ENCODE measurements at places on chromosomes 2 and 18.

DNA sequence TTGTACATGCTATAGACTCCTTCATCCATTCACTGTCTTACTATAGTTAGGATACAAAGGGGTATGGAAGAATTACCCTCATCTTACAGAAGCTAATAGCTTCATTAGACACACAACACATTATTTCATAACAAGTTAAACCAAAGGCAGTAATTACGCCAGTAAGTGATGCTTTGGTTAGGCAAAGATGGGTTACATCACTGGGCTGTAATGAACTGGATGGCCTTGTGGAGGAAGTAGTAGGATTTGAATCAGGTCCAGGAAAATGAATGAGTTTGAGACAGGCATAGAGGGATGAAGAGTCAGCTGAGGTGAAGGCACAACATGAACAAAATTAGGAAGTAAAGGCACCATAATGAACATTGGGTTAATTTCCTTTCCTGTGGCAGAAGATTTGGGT is 80.1 kb downstream of the SOCS6 start:
- no peak for DNase-seq

DNA sequence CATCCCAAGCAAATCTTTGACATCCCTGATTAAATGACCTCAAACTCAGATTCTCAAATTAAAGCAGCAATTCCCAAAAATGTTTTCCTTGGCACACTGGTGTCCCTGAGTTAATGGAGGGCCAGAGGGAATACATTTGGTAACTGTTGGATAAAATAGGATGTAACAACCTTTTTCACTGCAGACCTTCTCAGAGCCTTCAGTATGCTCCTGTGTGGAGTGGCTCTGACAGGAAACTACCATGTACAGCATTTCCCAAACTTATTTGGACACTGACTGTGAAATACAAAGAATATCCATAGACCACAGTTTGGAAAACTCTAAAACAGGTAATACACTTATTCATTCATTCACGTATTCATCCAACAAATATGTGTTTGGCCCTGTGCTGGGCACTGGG is 91.8 kb downstream of the TFCP2L1 start:
- no peak for DNase-seq

- DNase-seq = no peak
These were observed 695.9 kb downstream of the EPHA4 start for GRCh38 chr2:220876080-220876824.

DNA sequence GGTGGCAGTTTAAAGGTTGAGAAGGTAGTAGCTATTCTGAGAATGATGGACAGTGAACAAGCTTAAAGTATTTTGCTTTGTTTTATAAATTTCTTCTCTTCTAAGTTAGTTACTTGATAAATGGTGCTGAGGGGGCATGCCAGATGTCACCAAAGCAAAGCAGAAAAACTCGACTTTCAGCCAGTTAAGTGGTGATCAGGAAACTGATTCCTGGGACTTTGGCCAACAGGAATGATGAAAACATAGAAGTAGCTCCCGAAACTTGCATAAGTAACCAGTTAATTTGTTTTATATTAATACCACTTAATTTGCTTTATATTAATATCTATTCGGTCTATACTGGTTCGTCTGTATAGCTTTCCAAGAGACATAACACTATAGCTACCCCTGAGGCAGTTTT is 82.6 kb downstream of the FANCL start:
- no peak for DNase-seq

GRCh38 chr2:85272357-85272756 is 55.4 kb downstream of the TGOLN2 start:
- DNase-seq = no peak

- no peak for DNase-seq
These were observed 61.3 kb downstream of the UGP2 start for GRCh38 chr2:63903003-63903402.

DNA sequence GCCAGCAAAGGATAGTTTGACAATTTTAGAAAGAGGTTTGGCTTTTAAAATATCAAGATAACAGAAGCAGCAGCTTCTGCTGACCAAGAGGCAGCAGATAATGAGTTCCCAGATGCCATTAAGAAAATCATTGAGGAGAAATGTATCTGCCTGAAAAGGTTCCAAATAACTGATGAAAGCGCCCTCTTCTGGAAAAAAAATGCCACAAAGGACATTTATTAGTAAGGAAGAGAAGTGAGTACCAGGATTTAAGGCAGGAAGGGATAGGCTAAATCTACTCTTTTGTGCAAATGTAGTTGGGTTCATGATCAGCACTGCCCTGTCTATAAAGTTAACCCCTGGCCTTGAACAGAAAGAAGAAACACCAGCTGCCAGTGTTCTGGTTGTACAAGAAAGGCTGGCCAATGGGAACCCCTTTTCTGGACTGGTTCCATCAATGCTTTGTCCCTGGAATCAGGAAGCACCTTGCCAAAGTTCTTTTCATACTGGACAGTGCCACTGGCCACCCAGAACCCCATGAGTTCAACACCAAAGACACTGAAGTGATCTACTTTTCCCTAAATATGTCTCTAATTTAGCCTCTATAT is 40.6 kb downstream of the DHX57 start:
- no peak for DNase-seq

DNA sequence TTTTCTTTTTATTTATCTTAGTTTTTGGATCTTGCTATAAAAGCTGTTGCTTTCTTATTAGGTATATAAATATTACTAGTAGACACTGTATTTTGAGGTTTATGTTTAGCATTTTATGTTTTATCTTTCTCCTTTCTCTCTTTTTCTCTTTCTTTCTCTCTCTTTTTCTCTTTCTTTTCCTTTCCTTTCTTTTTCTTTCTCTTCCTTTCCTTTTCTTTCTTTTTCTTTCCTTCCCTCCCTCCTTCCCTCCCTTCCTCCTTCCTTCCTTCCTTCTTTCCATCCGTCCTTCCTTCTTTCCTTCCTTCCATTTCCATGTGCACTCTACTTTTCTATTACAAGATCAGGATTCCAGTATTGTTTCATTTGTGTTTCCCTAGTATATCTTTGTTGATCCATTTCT is 814.8 kb downstream of the KCNJ3 start:
- DNase-seq = no peak

DNA sequence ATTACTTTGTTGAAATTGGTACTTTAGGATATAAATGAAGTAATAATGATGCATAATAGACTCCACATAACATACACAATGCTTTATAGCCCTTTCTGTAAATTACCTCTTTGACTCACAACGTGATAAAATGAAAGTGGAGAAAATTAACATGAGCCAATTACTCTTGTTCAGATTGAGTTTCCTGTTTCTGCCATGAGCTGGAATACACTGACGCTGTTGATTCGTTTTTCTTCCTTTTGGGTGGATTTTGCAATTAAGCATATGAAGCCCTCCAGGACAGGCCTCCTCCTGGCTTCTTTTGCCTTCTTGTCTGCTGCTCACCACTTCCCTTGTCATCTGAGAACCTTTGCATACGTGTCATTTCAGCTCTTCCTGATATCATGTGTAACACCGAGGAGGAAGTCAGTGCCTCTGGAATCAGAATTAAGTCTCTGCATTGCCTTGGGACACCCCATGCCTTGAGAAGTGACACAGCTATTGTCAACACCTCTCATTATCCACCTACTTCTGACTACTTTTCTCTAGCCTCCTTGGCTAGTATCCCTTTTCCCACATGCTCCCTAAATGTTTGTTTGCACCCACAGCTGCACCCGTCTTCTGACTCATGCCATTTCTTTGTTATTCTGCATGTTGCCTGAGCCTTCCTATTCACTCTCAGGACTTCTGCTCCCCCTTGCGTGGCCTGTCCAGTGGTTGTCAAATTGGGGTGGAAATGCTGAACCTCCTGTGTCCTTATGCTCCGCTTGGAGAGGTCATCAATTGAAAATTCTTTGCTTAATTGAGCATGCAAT is 134.1 kb downstream of the FMNL2 start:
- no peak for DNase-seq

- DNase-seq = no peak
These were observed 1328.9 kb upstream of the TMEFF2 start for GRCh38 chr2:193523662-193524061.

GRCh38 chr2:164877169-164877568 is 35.5 kb upstream of the COBLL1 start:
- no peak for DNase-seq

GRCh38 chr2:220434385-220434784 is 807.0 kb downstream of the SLC4A3 start:
- DNase-seq = no peak

DNA sequence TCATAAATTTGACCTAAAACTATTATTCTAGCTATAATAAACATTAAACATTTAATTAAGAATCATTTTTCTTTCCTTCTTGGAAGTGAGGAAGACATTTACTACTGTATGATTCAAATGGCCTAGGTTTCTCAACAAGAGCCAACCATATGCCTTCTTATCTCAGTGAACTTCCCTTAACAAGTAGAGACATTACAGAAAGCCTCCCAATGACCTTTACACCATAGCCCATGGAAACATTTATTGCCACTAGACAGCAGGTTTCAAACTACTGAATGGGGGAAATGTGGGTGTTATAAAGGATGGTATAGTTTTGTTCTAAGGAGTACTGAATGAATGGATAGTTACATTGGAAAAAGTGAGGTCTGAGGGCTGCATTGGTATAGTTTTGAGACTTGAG is 349.4 kb upstream of the SPRED2 start:
- DNase-seq = no peak

DNA sequence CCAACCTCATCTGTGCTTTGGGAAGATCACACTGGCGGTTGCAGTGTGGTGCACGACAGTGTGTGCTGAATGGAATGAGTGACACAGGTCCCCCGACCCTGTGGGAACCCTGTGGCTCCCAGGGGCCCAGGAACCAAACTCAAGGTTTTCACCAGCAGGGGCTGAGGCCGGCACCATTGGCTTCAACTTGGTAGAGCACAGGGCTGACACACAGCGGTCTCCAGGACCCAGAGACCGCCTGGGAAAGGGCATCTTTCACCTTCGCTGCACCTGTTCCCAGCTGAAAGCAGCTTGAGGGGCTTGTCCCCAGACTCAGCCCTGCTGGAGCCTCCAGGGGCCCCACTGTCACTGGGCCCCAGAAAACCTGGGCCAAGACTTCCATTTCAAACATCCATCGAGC is 59.0 kb upstream of the ODC1 start:
- DNase-seq = no peak

DNA sequence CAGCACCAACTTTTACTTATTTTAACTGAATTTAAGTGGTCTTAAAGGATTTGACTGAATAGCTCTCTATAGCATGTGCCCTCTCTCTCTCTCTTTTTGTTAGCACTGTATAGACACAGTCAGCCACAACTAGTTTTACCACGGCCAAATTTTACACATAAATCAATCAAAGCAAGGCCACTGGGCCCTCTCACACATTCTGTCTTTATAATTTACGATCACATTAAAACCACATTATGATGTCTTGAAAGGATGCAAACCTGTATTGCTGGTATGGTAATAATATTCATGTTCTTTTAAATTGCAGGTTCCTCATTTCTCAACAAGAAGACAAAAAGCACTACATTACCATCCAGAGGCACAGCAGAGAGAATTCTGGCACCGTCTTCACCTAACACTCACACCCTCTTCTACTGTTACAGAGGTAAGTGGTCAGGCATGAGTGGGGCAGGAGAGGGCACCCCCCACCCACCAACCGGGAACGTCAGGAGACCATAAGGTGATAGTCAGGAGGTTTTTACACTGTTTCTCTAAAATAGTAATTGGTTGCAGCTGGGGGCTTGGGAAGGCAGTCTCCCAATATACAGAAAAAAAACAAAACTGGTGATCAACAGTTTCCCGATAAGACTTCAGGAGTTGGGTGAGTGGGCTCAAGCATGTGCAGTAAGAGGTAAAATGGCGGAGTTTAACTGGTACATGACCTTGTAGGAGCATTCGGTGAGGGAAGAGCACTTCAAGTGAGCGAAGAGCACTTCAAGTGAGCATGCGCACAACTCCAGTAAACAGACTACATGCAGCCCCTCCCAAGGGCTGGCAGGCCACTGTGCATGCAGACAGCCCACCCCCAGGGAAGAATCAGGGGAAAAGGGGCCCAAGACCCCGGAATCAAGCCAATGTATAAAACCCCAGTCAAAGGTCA is 296.7 kb downstream of the PIEZO2 start:
- no peak for DNase-seq

DNA sequence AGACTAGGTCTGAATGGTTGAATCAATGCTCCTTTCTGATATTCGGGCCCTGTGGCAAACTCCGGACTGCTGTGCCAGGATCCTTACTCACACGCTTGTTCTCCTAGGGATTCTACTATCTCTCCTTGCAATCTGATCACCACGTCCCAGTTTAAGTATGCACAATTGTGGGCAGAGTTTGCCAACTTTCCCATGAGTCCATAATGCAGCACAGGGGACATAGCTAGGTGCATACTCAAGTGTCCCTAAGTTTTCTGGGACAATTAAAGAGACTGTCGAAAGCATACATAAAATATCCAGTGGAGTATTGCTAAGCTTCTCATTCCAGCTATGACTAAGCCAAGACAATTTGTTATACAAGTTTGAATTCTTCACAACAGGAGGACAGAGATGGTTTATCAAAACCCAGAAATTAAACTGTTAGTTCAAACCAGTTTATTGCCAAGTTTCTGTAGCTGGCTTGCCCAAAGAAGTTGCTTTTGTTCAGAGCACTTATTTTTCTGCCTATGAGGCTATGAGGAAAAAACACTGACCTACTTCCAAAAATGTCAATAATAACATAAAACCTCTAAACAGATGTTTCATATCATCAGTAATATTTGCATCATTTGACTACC is 136.1 kb downstream of the EXOC6B start:
- no peak for DNase-seq

GRCh38 chr2:24209389-24210105 is 34.7 kb downstream of the FAM228A start:
- no peak for DNase-seq

GRCh38 chr2:181457741-181458425 is 697 bp downstream of the ITGA4 start:
- no peak for DNase-seq

DNA sequence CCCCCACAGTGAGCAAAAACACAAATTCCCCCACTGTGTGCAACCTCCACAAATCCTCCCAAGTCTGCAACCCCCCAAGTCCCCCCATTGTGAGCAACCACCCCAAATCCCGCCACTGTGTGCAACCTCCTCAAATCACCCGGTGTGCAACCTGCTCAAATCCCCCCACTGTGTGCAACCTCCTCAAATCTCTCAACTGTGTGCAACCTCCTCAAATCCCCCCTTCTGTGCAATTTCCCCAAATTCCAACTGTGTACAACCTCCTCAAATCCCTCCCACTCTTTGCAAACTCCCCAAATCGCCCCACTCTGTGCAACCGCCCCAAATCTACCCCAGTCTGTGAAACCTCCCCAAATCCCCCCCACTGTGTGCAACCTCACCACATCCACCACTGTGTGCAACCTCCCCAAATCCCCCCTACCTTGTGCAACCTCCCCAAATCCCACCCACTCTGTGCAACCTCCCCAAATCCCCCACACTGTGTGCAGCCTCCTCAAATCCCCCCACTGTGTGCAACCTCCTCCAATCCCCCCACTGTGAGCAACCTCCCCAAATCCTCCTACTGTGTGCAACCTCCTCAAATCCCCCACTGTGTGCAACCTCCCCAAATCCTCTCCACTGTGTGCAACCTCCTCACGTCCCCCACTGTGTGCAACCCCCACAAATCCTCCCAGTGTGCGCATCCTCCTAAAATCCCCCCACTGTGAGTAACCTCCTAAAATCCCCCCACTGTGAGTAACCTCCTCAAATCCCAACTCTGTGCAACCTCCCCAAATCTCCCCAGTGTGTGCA is 115.2 kb downstream of the TPO start:
- no peak for DNase-seq
